Activated CD4-positive, CD25-positive, alpha-beta regulatory T cell treated with anti-CD3 and anti-CD28 coated beads, Interleukin-2, amount 50 U/mL, for 16 hours (primary cell): ENCODE measurements at places on chromosomes 3 and 15.

- DNase-seq, result no peak
Observed at GRCh38 chr3:48473617-48473952, 27.0 kb downstream of the ATRIP start.

DNA sequence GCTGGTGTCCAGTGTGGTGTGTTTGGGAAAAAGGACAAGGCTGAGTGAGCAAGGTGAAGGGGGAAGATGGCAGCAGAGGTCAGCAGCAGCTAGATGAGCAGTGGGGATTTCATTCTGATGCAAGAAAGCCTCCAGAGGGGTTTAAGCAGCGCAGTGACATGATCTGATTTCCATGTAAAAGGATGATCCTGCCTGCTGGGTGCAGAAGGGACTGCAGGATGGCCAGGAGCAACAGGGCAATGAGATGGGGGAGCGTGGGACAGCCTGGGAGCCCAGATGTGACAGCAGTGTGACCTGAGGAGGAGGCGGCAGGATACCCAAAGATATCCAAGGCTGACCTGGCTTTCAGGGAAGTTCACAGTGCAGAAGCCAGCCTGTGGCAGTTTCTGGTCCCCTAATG is 6.1 kb downstream of the WNT7A start:
- no peak for DNase-seq

DNA sequence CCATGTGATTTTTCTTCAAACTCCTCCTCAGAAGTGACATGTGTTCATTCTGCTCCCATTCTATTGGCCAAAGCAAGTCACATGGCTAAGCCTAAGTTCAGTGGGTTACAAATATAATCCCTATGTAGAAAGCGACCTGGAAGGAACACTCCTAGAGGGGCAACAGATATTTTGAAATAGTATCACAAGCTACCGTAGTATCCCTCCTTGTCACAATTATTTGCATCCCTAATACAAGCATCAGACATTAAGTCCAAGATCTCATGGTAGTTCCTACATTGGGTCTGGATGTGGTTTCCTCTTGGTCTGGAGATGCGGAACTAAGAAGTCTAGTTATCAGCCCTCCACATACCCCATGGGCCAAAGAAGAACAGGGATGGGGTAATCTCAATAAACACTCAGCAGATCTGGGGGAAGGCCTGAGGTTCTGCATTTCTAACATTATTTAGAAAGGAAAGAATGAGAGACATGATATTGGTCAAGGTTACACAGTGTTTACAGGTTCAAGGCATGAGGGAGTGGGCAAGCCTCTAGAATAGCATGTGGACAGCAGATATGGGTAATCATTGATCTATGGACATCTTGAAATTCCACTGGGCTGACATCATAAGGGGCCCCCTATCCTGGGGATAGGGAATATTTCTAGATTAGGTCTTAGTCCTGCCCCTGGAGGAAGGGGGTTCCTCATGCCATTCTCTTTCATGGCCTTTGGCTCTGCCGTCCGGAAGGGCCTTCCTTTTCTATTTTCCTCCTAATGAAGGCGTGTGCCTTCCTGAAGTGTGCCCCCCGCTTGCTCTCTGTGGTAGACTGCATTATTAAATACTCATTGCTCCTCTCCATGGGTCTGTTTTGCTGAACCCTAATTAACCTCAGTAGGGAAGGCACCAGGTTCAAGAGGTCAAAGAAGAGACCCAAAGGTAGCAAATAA is 17.8 kb upstream of the ABHD2 start:
- no peak for DNase-seq

GRCh38 chr3:52872245-52872644 is 25.1 kb downstream of the STIMATE start:
- no peak for DNase-seq

GRCh38 chr15:57667171-57667849 is 39.2 kb upstream of the POLR2M start:
- no peak for DNase-seq

- no peak for DNase-seq
Observed at GRCh38 chr15:71529361-71529760, 281.0 kb upstream of the NR2E3 start.

DNA sequence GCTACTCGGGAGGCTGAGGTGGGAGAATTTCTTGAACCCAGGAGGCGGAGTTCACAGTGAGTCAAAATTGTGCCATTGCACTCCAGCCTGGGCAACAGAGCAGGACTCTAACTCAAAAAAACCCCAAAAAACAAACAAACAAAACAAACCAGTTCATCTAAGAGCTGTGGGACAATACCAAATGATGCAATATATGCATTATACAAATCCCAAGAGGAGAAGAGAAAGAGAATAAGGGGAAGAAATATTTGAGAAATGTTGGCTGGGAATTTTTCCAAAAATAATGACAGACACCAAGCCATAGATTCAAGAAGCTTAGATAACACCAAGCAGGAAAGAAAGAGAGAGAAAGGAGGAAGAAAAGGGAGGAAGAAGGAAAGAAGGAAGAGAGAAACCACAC is 82.5 kb downstream of the KLF13 start:
- DNase-seq, result no peak

DNA sequence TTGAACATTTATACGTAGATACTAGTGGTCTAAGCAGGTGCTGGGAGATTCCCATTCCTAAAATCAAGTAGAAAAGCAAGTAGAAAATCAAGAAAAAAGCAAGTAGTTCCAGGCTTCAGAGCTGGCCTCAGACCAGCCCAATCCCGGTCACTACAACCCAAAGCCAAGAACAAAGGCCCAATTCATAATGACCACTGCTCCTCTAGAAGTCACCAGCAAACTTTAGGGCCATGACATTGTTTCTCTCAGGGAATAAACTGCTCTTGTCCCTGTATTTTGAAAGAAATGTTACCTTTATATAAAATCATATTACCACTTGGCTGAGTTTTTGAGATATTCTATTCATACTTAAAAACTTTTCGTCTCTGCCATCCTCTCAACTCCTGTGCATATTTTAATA is 106.3 kb upstream of the IL12A start:
- no peak for DNase-seq

DNA sequence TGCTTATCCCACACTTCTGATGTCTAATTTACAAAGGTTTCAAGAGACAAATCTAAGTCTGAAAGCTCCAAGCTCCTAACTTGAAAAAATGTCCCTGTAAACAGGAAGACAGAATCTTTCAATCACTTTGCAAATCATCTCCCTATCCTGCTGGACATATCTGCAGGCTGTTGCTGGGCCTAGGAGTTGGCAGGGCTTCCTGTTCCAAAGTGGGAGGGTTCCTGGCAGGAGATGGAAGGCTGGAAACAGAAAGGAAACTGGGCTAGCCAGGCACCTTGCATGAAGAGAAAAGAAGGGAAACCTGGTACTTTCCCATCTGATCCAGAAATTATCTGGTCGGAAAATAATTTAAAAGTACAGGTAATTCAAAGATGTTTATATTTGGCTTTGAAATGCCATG is 227.3 kb upstream of the IL12A start:
- no peak for DNase-seq

DNA sequence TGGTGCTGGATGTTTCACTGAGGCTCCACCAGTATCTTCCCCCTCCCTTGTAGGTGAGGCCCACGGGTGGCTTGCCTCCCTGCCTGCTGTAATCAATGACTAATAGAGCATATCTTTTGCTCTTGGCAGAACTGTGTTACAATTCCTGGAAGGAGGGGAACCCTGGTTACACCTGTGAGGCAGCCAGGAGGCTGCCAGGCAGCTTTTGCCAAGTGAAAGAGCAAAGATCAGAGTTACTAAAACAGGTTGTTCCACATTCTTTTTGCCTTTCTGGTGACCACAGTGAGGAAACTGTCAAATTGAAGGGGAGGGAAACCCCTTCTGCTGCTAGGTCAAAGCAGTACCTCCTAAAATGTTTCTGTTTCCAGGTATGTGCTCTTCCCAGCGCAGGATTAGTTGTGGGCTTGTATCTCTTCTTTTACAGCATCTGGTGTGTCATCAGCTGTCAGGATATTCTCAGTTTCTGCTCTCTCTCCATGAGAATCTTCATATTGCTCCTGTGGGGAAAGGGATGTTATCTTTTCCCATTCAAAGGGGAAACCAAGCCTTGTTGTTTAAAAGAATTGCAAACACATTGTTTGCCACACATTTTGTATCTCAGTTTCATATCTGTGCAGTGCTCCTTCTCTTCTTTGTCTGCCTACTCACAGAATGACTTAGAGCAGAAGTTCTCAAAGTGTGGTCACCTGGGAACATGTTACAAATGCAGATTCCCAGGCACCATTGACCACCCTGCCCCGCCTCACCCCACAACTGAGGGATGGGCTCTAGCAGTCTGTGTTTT is 137.4 kb upstream of the UMPS start:
- DNase-seq, result no peak

- no peak for DNase-seq
Observed at GRCh38 chr15:94021621-94022320, 209.6 kb upstream of the MCTP2 start.

DNA sequence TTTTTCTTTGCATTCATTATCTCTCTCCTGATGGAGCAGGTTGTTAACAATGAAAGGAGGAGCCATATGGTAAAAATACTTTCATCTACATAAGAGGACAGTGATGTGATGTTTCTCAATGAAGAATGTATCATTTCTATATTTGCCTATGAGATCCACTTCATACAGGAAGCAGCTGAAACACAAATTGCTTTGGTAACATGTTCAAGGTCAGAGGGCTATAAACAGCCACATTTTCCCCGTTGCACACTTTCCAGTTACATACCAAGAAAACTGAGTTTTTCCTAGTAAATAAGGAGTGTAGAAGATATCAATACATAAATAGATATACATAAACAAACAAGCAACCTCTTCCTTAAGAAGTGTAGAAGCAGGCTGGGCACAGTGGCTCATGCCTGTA is 32.6 kb upstream of the GYG1 start:
- DNase-seq, result no peak

DNA sequence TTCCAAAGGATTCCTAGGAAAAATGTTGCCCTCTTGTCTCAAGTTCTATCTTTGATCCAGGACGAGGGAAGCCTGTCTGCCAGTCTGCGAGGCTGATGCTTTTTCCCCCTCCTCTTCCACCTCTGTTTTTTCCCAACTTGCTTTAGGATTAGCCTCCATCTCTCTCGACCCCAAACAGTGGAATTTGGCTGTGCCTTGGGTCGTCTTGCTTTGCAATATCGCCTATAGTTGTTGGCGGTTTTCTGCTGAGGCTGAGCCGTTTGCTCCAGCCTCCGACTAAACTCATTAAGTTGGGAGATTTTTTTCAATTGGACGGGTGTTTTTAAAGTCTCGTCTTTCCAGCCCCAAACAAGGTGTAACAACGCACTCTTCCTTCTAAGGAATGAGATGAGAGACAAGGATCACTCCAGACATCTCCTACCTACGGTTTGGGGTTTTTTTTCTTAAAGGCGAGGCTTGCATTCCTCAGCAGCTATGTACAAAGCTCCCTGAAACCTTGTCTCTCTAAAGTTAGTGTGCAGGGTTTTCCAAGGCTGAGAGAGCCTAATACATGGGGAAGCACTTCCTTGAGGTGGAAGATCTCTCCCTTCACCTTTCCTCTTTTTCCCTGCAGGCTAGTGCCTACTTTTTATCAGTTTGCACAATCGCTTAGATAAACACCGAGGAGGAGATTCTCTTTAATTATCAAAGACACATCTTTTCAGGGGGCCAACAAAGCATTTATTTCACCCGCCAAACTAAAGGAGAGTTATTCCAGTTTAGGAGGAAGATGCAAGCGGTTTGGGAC is 4.8 kb upstream of the NR2F2 start:
- no peak for DNase-seq

DNA sequence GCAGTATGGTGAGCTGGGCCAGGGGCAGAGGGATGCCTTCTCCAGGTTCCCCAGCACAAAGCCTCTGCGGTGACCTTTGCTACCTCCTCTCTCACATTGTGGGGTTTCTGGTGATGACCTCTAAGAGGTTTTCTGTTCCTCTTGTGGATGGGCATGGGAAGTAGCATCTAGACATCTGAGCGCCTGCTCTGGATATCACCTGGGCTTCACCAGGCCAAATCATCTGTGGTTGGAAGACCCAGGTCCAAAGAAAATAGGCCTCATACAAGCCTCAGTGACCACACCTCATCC is 7.0 kb downstream of the APEH start:
- no peak for DNase-seq

DNA sequence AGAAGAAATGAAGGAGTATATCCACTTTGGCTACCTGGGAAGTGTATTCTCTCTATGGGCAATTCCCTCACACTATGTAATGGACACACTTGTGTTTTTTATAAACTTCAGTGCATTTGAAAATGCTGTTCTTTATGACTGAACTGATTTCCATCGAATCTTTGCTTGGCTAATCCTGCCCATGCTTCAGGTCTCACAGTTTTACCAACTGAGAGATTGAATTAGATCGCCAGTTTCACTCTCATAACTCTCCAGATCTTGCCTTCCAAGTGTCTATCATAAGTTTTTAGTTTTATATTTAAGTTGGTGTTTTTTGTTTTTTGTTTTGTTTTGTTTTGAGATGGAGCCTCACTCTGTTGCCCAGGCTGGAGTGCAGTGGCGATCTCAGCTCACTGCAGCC is 73.5 kb upstream of the MBNL1 start:
- no peak for DNase-seq

GRCh38 chr15:61621146-61621545 is 392.0 kb upstream of the RORA start:
- DNase-seq, result no peak

DNA sequence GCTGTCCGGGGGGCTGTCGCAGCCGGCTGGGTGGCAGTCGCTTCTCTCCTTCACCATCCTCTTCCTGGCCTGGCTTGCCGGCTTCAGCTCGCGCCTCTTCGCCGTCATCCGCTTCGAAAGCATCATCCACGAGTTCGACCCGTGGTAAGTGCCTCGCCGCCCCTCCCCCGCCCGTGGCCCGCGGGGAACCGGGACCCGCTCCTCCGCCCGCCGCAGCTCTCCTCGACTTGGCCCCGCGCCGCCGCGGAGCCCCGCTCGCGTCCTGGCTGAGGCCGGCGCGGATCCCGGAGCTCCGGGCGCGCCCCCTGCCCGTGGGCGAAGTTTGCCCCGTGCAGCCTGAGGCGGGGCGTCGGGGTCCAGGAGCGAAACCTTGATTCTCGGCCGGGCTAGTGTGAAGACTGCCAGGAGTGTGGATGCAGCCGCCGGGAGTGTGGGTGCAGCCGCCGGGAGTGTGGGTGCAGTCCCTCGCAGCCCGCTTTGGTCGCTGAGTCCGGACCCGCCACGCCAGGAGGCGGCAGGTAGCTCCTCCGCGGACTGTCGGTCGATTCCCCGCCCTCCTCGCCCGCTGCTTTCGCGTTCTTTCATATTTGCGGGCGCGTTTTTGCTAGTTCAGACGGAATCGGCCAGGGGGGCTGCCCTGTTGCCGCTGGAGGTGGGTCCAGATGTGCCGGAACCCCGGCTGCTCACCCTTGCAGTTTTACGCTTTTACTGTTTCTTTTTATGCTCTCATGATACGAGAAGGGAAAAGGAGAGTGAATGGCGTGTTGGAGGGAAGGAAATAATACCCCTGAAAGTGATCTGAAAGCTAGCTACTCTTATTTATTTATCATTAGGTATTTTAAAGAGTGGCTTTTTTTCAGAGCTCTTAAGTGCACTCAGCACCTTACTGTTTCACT is 692 bp downstream of the STT3B start:
- DNase-seq, result peak; percentile 22
